ENCODE measurements at places on chromosomes 1 and 21.

GRCh38 chr1:234909851-234910250 is 218.8 kb downstream of the TOMM20 start:
- DNase-seq = no peak

DNA sequence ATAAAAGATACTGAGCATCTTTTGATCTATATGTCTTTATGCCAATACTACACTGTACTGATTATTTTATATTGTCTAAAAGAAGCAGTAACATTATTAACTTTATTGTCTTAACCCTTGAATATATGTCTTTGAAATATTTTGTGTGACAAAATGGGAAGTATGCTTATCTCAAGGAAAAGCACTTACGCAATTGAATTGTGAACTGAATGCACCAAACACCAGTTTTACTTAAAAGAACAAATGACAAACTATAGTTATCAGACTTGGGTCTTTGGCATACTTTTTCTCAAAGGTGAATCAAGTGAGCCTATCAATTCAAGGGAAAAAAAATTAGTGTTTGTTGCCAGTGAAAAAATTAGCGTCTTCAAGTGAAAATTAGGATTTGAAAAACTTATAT is 9.2 kb upstream of the SLC6A9 start:
- DNase-seq = no peak

DNA sequence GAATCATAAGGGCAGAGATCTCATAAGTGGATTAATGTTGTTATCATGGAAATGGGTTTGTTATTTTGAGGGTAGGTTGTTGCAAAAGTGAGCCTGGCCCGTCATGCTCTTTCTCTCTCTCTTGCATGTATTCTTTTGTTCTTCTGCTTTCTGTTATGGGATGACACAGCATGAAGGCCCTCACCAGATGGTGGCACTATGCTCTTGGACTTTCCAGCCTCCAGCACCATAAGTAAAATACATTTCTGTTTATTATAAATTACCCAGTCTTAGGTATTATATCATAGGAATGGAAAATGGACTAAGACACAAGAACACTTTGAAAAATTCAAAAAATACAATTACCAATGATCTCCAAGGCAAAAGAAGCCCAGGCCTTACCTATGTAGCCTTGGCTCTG is 676.1 kb downstream of the PTPRU start:
- no peak for DNase-seq

GRCh38 chr1:22309572-22309971 is 142.1 kb upstream of the ZBTB40 start:
- DNase-seq = no peak

DNA sequence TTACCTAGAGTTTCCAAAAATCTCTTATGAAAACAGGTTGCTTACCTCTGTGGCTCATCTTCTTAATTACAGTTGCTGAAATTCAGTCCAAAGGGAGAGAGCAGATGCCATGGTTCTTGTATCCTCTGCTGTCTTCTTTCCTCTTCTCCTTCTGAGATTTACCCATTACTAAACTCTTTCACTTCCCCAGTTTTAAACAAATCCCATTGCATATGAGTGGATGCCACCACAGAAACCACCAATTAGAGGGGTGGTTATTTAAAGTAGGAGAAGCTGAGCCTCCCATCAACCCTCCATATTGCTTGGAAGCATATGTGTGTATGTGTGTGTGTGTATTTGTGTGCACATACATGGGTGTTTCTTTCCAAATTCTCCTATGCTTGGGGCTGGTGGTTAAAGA is 128.5 kb upstream of the KCNK1 start:
- DNase-seq = no peak

DNA sequence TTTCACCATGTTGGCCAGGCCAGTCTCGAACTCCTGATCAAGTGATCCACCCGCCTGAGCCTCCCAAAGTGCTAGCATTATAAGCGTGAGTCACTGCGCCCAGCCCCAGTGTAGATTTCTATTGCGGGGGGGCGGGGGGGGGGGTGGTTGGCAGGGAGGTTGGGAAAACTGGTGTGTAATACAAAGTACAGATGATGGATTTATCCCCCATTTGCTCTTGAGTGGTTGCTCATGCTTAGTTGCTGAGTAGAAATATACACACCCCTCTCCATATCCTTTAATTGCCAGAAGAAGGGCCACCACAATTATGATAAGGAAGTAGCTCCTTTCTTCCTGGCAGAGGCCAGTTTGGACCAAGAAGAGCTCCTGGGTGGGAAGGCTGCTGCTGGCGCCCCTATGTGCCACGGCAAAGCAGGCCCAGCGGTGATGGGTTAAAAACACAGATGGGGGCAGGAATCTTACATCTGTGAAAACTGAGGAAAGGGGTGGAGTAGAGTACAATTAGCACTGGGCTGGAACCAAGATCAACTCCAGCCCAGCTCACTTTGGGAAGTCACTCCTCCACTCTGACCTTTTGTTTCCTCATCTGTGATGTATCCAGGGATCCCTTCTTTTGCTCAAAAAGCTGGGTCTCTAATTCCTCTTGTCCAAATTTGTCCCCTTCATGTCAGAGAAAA is 55.2 kb downstream of the MRPL37 start:
- no peak for DNase-seq
